ENCODE measurements at places on chromosomes 2 and 18.

- no peak for DNase-seq
Observed at GRCh38 chr18:4549164-4549872, 94.2 kb upstream of the DLGAP1 start.

- DNase-seq = no peak
Observed at GRCh38 chr2:39781697-39782096, 2.6 kb upstream of the THUMPD2 start.

GRCh38 chr2:82023710-82024109, 1719.2 kb upstream of the LRRTM1 start:
- DNase-seq = no peak

GRCh38 chr2:169480079-169480465, 778 bp downstream of the BBS5 start:
- DNase-seq = no peak

- DNase-seq = no peak
Observed at GRCh38 chr18:33579349-33580215, 1.6 kb downstream of the ASXL3 start.
